ENCODE measurements at places on chromosomes 7 and 10. TPM values are rescaled to one million over a fixed set of nuclear protein-coding genes. Genes with fewer than 3 reads are reported as not detected.

DNA sequence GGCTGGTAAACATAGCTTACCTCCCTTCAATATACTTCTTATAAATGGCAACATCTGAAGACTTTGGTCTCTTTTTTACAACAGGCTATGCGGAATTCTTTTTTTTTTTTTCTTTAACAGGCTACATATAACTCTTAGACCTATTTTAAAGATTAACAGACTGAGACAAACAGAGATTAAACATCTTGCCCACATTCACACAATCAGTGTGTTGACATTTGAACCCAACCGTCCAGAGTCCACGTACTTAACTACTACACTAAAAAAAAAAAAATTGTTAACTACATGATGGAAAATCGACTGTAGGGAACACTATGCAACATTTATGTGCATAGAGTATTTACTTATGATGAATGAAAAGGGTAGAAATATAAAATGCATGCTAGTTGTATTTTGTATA lies 298.5 kb downstream of the ELMO1 start:
- DNase-seq: no peak

- no peak for DNase-seq
Measured at GRCh38 chr10:124347956-124348355, 70.8 kb downstream of the OAT start.

DNA sequence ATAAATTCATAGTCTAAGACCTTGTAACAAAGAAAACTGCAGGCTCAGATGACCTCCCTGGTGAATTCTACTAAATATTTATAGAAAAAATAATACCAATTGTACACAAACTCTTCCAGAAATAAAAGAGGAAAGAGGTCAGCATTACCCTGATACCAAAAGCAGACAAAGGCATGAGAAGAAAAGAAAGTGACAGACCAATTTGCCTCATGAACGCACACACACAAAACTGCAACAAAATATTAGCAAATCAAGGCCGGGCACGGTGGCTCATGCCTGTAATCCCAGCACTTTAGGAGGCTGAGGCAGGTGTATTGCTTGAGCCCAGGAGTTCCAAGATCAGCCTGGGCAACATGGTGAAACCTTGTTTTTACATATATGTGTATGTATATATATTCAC lies 12.7 kb upstream of the COMMD3 start:
- DNase-seq: no peak

DNA sequence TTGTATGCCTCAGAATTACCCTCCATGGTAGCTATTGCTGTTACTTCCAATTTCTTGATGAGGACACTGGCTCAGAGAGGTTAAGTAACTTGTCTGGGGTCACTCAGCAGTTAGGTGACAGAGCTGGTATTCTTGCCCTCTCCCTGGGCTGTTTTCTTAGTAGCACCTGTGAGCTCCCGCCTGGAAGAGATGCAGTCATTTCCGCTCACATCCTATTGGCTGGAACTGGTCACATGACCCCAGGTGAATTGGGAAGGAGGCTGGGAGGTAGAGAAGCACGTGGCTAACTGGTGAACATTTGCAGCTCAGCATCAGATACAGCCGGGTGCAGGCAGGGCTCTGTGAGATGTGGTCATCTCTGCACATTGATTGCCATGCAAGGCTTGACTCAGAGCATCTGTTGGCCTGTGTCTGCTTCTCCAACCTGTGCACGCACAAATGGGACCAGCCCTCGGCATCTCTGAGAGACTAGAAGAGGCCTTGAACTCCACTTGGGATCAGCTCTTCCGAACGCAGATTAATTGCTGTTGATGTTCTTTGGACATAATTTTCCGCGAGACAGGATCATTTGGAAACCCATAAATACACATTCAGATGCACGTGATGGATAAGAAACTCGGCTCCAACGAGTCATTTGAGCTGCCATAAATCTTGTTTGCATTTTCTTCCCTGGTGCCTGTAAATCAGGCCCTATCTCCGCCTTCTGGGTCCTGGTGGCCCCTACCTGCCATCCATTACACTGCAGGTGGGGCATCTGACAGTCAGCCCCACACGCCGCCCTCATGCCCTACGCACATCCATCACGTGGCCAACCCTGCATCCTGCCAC lies 42.8 kb downstream of the MYL10 start:
- DNase-seq: no peak

GRCh38 chr10:86690657-86691084 lies 22.4 kb downstream of the LDB3 start:
- DNase-seq: no peak

POM121 gene
- total RNA-seq: 114 TPM

Measured in natural killer cell treated with Interleukin-12 subunit alpha and Interleukin-12 subunit beta and Interleukin-15 and Interleukin-18, amount 100 ng/mL, for 72 hours (primary cell).